ENCODE measurements at places on chromosomes 2 and 18. TPM values are rescaled to one million over a fixed set of nuclear protein-coding genes. Genes with fewer than 3 reads are reported as not detected.

The PTPRM gene
- 8.6 TPM for total RNA-seq

The TUBA3E gene
- not detected for total RNA-seq

The PKDCC gene
- not detected for total RNA-seq

The OTOS gene
- not detected for total RNA-seq

The CTAGE1 gene
- total RNA-seq: not detected

The RAX gene
- total RNA-seq: 0.17 TPM

The LONRF2 gene
- total RNA-seq: not detected

The HOXD9 gene
- total RNA-seq: not detected

The CDH20 gene
- not detected for total RNA-seq

The ERFE gene
- not detected for total RNA-seq

GRCh38 chr2:177147834-177148445, 64.7 kb upstream of the HNRNPA3 start:
- no peaks in the 10 kb centered on the region for H3K36me3 ChIP-seq
- peaks cover 12% of the 10 kb centered on the region for H3K4me1 ChIP-seq
- peak overlapping the region; percentile 78 for H3K4me3 ChIP-seq
- H3K27me3 ChIP-seq: peaks cover 20% of the 10 kb centered on the region
- no peak for DNase-seq

DNA sequence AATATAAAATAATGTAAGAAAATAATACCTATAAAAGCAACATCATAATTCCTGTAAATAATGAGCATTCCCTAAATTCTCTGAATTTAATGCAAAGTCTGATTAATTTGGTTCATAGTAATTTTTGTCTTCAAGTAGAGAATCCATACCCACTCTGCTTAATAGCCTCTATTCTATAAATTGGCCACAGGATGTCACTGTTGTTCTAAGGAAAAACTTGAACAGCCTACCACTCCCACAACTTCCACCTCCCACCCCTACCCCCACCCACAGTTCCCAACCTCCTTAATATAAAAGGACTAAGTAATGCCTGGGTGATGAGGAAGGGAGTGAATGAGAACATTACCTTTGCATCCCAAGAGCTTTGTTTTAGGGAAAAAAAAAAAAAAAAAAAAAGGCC, 27.2 kb upstream of the BBS5 start:
- no peaks in the 10 kb centered on the region for H3K4me1 ChIP-seq
- H3K27me3 ChIP-seq: peaks cover 5% of the 10 kb centered on the region
- DNase-seq: no peak
- no peaks in the 10 kb centered on the region for H3K36me3 ChIP-seq

- H3K4me3 ChIP-seq: no peak overlapping the region
- no peak for DNase-seq
- peaks cover 27% of the 10 kb centered on the region for H3K4me1 ChIP-seq
- H3K36me3 ChIP-seq: peaks cover 24% of the 10 kb centered on the region
Measured at GRCh38 chr2:206063635-206064034, 22.3 kb downstream of the INO80D start.

DNA sequence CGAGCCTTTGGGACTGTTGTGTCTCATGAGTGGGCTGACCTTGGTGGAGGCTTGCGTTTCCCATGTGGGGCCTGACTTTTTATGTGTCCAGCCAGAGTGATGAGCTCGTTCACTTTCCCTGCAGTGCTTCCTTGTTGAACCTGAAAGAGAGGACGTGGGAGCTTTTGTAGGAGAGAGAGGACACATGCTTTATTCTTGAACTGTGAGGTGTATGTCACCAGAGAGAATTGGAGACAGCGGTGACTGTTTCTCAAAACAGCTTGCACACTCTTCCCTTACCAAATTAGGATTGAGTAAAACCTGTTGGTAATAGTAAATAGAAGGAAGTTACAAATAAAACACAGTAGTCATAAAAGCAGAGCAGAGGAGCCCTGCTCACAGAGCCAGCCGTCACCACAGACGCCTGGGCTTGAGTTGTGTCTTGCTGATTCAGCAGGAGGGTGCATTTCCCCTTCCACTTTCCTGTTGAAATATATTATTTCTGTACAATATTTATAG, 60.7 kb downstream of the INPP4A start:
- peak; percentile 54 for DNase-seq
- no peak overlapping the region for H3K27ac ChIP-seq
- peaks cover 89% of the 10 kb centered on the region for H3K4me1 ChIP-seq
- no peaks in the 10 kb centered on the region for H3K36me3 ChIP-seq
- no peaks in the 10 kb centered on the region for H3K27me3 ChIP-seq

DNA sequence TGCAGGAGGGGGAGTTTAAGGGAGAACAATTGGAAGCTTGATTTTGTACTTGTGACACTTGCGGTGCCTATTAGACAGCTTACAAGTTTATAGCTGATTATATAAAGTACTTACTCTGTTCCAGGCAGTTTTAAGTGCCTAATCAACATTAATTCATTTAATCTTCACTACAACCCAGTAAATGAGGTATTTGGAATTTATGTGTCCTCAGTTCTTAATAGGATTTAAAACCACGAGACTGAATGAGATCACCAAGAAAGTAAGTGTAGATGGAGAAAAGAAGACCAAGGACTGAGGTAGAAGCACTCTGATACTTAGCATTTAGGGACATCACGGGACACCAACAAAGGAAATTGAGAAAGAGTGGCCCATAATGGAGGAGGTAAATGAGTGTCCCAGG, 49.8 kb downstream of the ZC3H15 start:
- H3K4me1 ChIP-seq: no peaks in the 10 kb centered on the region
- no peak for DNase-seq
- H3K27me3 ChIP-seq: peaks cover 3% of the 10 kb centered on the region
- H3K4me3 ChIP-seq: no peak overlapping the region

DNA sequence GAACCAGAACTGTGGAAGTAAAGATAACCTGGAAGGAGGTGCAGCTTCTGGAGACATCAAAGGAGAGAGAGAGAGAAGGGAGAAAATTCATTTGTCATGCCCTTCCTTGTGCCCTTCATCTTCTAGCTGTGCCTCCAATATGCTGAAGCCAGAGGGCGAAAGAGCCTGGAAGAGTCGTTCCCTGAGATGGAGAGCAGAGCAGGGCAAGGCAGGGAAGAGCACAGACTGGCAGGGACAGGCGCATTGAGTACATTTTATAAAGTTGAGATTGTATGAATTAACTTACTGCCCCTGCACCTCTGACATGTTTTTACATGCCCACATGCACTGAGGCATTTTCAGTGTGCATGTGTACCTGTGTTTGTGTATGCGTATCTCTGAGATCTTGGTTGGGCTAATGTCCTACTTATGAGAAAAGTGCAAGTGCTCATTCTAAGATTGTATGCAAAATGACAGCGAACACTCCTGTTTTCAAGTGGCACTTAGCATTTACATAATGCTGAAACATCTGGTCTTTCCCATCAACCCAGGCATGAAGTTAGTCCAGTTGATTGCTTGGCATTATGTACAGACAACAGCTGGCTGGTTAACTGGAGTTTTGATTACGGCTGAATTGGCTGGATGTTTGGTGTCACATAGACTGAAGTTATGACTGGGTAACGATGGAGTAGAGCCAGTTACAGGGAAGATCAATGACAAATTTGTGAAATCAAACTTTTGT, 23.7 kb upstream of the MMADHC start:
- no peak overlapping the region for H3K4me3 ChIP-seq
- no peak for DNase-seq
- no peak overlapping the region for H3K27ac ChIP-seq

- peaks cover 3% of the 10 kb centered on the region for H3K36me3 ChIP-seq
- H3K4me1 ChIP-seq: peaks cover 6% of the 10 kb centered on the region
- H3K27me3 ChIP-seq: no peaks in the 10 kb centered on the region
- no peak overlapping the region for H3K27ac ChIP-seq
- H3K4me3 ChIP-seq: no peak overlapping the region
Measured at GRCh38 chr2:242011516-242011915, 142.0 kb downstream of the RTP5 start.

DNA sequence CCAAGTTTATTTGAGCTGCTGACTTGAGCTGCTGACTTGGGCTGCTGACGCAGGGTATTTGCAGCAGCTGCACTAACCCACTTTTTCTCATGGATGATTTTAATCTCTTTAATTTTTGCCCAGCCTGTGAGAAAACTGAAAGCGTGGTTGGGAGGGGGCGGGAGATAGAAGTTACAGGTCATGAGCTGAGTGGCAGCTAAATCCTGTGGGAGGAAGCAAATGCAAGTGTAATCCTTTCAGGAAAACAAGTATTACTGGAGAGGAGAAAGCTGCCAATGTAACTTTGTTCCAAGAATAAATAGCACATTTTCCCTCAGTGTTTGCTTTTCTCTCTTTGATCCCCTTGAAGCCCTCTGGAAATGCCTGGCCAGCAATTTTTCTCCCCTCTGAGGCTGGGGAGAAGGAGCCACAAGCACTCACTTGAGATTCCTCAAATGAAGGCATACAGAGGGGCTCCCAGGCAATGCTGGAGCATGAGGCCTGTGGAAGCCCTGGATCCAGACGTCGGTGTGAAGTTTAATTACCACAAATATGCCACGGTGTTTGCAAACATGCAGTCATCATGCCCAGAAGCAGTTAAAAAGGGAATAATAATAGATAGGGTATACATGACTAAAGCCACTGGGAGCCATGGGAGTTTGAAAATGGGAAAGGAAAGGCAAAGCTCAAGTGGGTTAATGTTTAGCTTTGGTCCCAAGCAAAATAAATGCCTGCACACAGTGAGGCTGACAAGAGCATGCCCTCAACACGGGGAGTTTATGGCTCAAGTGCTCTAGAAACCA, 10.4 kb upstream of the EVA1A start:
- H3K36me3 ChIP-seq: no peaks in the 10 kb centered on the region
- peaks cover 32% of the 10 kb centered on the region for H3K27me3 ChIP-seq
- H3K4me1 ChIP-seq: peaks cover 4% of the 10 kb centered on the region
- no peak overlapping the region for H3K4me3 ChIP-seq

- peaks cover 18% of the 10 kb centered on the region for H3K4me1 ChIP-seq
- peak; percentile 89 for DNase-seq
- no peak overlapping the region for H3K27ac ChIP-seq
- no peaks in the 10 kb centered on the region for H3K36me3 ChIP-seq
- H3K27me3 ChIP-seq: peaks cover 31% of the 10 kb centered on the region
Measured at GRCh38 chr2:136423516-136423996, 305.6 kb upstream of the CXCR4 start.

- no peaks in the 10 kb centered on the region for H3K27me3 ChIP-seq
- no peaks in the 10 kb centered on the region for H3K4me1 ChIP-seq
- H3K27ac ChIP-seq: no peak overlapping the region
- no peak for DNase-seq
- H3K4me3 ChIP-seq: no peak overlapping the region
Measured at GRCh38 chr2:15357922-15358321, 203.2 kb downstream of the NBAS start.

GRCh38 chr2:38463752-38464151, 86.7 kb upstream of the ATL2 start:
- no peak overlapping the region for H3K4me3 ChIP-seq
- peaks cover 4% of the 10 kb centered on the region for H3K27me3 ChIP-seq
- no peak for DNase-seq
- no peaks in the 10 kb centered on the region for H3K36me3 ChIP-seq
- H3K4me1 ChIP-seq: peaks cover 9% of the 10 kb centered on the region
- H3K27ac ChIP-seq: no peak overlapping the region

DNA sequence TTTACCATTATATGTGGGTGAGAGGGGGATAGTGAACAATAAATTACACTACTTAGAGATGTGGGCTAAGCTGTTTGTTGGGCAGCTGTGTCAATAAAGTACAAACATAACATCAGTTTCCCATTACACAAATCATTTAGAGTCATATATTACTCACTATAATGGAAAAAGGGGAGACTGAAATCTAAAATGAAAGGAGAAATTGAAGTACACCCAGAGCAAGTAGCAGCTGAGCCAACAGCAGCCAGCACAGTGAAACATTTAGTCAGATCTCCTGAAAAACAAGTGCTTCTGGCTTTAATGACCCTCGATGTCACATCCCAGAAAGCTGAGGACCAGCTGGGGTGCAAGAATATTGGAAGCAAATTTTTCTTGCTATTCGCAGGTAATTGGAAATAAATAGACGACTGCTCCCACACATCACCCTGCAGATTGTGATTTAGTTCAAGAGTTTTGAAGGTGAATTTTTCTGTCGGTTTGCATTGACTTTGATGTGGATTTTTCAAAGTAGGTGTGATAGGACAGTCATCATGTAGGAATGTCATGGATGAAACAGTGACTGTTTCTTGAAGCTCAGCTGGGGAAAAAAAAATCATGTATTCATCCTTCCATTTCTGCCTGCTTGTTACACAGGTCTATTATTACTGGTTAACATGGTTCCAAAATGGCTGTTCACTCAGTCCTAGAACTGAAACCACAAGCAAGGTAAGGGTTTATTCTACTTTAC, 1607.3 kb upstream of the CELF4 start:
- DNase-seq: no peak
- no peaks in the 10 kb centered on the region for H3K36me3 ChIP-seq
- H3K4me1 ChIP-seq: no peaks in the 10 kb centered on the region
- no peaks in the 10 kb centered on the region for H3K27me3 ChIP-seq
- no peak overlapping the region for H3K27ac ChIP-seq

DNA sequence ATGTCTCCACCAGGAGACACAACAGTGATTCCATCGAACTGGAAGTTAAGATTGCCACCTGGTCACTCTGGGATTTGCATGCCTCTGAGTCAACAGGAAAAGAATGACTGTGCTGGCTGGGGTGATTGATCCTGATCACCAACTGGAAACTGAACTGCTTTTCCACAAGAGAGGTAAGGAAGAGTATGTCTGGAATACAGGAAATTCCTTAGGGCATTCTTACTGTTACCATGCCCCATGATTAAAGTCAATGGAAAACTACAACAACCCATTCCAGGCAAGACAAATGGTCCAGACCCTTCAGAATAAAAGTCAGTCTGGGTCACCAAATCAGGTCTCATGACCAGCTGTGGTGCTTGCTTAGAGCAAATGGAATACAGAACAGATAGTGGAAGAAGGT, 12.0 kb upstream of the DDX1 start:
- no peak overlapping the region for H3K27ac ChIP-seq
- no peak for DNase-seq
- H3K4me1 ChIP-seq: no peaks in the 10 kb centered on the region
- H3K4me3 ChIP-seq: no peak overlapping the region
- H3K36me3 ChIP-seq: no peaks in the 10 kb centered on the region

GRCh38 chr2:10357193-10358169, 54.8 kb downstream of the HPCAL1 start:
- peaks cover 2% of the 10 kb centered on the region for H3K36me3 ChIP-seq
- H3K4me3 ChIP-seq: no peak overlapping the region
- no peaks in the 10 kb centered on the region for H3K27me3 ChIP-seq
- peaks cover 38% of the 10 kb centered on the region for H3K4me1 ChIP-seq
- DNase-seq: no peak

Data from activated CD4-positive, alpha-beta memory T cell treated with anti-CD3 and anti-CD28 coated beads for 36 hours (primary cell).